ENCODE measurements at places on chromosomes 6 and 20.

GRCh38 chr6:5378331-5378730 is 117.0 kb downstream of the FARS2 start:
- DNase-seq, result no peak

DNA sequence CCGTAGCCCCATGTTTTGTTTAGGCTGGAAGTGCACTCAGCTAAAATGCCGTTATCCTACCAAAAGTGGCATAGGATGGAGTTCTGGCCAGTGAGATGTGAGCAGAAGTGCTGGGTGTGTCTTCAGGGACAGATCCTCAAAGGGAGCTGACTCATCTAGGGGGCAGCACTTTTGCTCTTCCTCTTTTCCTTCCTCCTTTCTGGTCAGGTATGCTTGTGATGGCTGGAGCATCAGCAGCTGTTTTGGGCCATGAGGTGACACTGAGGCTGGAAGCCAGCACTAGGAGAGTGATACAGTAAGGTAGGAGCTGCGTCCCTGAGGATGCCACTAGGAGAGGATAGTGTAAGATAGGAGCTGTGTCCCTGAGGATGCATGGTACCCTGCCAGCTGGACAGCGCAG is 4.6 kb upstream of the OSBPL2 start:
- no peak for DNase-seq

GRCh38 chr20:45426320-45427016 is 10.5 kb downstream of the PIGT start:
- DNase-seq, result no peak

DNA sequence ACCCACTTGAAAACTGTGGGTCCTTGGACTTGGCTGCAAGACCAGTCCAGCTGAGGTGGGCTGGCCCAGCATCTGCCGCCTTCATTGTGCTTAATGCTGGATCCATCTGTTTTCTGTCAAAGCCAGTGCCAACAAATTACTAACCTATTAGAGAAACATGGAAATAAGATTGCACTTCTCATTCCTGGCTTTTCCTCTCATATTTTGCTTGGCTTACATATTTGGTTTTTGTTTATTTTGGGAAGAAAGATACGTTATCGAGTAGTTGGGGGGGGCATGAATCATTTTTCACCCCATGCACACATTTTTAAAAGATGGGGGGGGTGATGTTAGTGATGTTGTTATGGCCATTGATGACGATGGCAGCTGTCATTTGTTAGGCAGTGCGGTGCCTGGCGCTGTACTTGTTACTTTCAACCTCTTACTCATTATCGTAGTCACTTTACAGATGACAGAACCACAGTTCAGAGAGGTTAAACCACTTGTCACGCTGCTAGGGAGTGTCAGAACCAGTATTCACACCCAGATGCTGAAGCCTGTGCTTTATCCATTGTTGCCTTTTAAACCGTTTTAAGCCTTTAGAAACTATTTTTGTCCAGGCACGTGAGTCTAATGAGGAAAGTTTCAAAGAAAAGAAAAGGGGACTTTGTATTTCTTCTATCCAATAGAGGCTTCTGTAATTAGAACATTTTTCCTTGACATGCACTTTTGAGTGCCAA is 180.0 kb downstream of the TMEM242 start:
- DNase-seq, result no peak

GRCh38 chr6:149859938-149860337 is 4.2 kb downstream of the LRP11 start:
- no peak for DNase-seq

- DNase-seq, result no peak
Observed at GRCh38 chr6:16654701-16655100, 106.6 kb downstream of the ATXN1 start.

DNA sequence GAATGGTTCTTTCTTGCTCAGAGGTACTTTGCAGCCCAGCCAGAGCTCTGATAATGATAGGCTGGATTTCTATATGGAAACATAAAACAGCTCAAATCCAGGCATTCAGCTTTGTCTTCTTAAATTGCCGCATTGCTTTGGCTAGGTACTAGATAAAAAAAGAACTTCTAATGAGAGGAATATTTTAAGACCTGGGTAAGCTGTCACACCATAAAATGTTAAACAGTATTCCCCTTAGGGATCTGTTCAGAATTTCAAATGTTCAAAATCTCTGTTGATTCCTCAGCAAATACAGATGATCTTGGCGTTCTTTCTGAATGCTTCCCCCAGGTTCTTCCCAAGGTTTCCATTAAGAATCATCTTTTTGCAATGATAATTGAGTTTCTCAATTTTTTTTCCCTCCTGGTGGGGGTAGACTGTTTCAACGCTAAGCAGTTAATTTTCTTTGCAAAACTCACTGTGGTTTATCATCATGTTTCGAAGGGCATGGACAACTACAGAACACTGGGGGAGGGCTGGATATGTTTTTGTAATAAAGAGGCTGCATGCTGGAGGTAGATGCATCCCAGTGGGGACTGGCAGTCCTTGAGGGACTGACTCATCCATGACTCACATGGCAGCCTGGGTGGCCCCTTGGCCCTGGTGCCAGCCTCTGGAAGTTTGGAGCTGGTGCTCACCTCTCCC is 31.0 kb downstream of the TIAM2 start:
- no peak for DNase-seq

- DNase-seq, result no peak
Observed at GRCh38 chr6:169170583-169170955, 83.1 kb downstream of the THBS2 start.

DNA sequence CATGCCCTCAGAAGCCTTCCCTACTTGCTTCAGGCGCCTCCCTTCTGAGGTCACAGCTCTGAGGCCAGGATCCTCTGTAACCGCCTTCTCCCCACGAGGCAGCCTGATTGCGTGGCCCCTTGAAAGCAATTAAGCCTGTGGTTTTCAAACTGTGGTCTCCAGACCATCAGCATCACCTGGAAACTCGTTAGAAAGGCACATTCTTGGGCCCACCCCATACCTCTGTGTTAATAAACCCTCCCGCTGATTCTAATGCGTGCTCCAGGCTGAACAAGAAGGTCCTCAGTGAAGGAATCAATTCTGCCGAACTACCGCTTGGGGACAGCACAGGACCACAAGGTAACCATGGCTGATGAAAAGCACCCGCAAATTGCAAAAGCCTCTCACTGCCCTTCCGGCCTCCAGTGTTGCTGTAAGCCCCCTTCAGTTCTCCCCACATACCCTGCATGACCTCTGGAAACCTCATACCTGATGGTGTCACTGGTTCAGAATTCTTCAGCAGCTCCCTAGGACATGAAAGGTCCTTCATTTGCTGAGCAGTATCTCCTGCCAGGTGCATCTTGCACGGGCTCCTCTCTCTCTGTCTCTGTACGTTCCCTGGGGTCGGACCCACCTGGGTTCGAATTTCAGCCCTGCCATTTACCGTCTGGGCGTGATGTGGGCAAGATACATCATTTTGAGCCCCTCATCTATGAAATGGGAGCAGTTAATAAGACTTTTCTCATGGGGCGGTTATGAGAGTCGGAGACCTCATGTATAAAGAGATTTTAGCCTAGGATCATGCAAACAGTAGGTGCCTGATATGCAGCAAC is 93.3 kb upstream of the RNF24 start:
- DNase-seq, result peak; percentile 52

DNA sequence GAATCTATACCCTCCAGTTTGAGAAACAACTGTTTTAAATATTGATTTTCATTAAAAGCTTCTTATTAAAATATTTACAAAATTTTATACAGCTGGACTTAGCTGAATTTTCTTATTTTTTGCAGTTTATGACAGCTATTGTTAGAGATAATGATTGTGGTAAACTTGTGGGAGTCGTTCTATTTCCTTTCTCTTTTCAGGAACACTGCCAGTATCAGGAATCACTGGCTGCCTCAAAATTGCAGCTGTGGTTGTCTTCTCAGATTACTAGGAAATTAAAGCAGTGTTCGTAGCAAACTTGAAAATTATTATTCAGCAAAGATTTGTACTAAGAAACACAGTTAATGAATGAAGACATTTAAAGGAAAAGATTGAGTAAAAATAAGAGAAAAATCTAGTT is 311.0 kb downstream of the CENPW start:
- no peak for DNase-seq

GRCh38 chr6:8670792-8671191 is 235.4 kb upstream of the SLC35B3 start:
- no peak for DNase-seq

GRCh38 chr20:32678948-32679347 is 5.2 kb upstream of the C20orf203 start:
- no peak for DNase-seq

DNA sequence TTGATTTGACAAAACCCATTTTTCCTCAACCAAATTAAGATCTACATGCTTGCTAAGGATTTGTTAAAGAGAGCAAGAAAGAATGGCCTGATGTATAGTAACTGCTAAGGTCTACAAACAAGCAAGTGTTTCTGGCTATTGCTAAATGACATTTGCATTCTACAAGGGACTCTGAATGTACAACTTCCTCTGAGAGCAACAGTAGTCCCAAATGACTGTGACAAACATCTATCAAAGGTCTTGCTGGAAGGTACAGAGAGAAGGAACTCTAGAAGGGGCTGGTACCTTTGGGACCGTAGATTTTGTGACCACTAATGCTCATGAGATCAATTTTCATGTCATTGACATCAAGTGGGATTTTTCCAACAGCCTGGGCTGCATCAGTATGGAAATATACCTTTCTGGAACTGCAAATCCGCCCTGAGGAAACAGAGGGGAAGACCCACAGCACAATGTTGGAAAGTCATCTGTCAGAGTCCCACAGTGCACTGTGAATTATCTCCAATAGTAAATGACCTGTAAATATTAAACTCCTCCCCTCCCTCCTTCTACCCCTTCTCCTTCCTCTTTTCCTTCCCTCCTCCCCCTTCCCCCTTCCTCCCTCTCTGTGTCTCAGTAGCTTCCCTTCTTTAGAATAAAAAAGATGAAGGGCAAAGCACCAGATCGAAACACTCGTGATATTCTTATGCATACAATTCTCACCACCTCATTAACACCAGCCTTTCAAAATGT is 15.9 kb upstream of the CPNE1 start:
- no peak for DNase-seq

DNA sequence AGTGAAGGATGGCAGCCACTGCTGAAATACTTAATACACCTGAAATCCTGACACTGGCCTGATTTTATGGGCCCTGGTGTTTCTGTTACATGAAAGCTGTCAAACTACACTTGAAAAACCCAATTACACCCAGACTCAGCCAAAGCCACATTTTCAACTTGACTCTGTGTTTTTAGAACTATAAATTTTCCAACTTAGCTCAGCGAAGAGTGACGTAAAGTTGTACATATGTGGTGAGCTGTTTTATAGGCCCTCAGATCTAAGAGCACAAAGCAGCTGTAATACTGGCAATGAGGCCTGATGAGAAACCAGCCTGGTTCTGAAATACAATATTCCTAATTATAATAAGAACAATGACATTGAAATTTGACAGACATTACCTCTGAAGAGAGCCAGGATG is 18.6 kb downstream of the SCML4 start:
- DNase-seq, result no peak

GRCh38 chr6:137424251-137424650 is 69.9 kb downstream of the OLIG3 start:
- DNase-seq, result no peak

DNA sequence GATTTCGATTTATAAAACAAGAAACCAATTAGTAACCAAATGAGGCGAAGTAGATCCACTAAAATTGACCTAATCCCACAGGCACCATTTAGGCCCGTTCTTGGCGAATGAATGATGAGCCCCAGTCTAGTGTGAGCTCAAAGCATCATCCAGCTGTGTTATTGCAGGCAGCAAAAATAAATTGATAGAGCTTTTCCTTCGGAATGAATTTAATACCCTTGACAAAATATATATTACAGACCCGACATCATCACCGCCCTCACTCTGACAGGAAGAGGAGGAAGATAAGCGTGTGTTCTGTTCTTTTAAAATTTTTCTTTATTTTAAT is 7.8 kb downstream of the SIM1 start:
- DNase-seq, result no peak

DNA sequence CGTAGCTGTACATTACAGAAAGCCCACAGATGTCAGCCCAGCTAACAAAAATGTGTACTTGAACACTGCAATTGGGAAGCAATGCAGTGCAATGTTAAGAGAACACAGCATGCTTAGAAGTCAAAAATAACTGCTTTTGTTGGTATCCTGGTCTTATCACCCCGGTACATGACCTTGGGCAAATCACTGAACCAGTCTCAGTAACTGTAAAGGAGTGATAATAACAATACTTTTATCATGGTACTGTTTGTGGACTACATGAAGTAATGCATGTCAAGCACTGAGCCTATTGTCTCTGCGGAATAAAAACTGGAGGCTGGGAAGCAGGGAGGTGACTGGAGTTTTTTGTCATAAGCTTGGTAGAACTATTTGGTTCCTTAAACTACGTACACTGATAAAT is 44.7 kb upstream of the SPDEF start:
- no peak for DNase-seq

DNA sequence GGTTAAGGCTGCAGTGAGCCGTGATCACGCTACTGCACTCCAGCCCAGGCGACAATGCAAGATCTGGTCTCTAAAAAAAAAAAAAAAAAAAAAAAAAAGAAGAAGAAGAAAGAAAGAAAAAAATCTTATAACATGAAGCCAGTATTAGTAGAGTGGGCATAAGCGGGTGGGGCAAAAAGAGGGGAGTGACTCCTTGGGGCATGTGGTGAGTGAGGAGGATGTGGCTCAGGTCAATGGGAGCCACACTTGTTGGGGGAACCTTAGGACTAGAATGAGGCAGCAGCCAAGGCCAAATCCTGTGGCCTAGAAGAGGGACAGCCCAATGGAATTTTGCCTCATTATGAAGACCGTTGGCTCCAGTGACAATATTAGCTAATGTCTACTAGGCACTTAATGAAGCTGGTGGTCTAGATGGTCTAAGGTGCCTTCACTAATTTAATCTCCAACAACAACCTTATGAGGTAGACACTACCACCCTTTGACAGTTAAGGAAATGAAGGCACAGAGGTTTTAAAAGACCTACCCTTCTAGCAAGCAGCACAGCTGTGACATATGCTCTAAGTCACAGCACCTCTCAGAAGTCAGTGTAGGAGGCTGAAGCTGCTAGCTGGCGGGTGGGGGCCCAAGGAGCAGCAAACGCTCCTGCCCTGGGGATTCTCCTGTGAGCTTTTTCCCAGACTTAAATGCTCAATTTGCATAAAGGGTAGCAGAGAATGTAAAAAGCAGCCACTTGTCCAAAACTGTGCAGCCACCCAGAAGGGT is 23.6 kb upstream of the ARMC12 start:
- DNase-seq, result no peak

DNA sequence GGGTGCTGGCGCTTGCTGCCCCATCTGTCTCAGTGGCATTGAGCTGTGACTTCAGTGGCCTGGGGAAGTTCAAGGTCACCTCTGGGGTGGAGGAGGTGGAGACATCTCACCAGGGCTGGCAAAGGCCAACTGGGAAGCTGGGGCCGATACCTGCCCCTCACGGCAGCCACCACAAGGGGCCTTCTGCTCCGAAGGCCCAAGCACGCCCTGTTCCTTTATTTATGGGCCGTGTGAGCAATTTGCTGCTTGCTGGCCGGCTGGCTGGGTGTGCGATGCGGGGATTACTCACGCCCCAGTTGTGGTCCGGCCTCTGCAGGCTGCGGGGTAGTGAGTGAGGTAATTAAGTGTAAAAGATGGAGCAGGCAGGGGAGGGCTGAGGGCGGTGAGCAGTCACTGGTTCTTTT is 13.2 kb upstream of the SCRT2 start:
- DNase-seq, result no peak

- DNase-seq, result no peak
Observed at GRCh38 chr6:158070513-158070912, 88.8 kb downstream of the SYNJ2 start.

GRCh38 chr6:43972179-43972912 is 154.9 kb downstream of the MRPL14 start:
- no peak for DNase-seq
